Activated CD4-positive, alpha-beta T cell treated with anti-CD3 and anti-CD28 coated beads for 24 hours (primary cell): ENCODE measurements at places on chromosomes 1 and 21.

GRCh38 chr1:100344774-100345173, 7.5 kb upstream of the CDC14A start:
- DNase-seq: no peak

- DNase-seq: no peak
These were observed 99.3 kb downstream of the CEP350 start for GRCh38 chr1:180053594-180054567.

DNA sequence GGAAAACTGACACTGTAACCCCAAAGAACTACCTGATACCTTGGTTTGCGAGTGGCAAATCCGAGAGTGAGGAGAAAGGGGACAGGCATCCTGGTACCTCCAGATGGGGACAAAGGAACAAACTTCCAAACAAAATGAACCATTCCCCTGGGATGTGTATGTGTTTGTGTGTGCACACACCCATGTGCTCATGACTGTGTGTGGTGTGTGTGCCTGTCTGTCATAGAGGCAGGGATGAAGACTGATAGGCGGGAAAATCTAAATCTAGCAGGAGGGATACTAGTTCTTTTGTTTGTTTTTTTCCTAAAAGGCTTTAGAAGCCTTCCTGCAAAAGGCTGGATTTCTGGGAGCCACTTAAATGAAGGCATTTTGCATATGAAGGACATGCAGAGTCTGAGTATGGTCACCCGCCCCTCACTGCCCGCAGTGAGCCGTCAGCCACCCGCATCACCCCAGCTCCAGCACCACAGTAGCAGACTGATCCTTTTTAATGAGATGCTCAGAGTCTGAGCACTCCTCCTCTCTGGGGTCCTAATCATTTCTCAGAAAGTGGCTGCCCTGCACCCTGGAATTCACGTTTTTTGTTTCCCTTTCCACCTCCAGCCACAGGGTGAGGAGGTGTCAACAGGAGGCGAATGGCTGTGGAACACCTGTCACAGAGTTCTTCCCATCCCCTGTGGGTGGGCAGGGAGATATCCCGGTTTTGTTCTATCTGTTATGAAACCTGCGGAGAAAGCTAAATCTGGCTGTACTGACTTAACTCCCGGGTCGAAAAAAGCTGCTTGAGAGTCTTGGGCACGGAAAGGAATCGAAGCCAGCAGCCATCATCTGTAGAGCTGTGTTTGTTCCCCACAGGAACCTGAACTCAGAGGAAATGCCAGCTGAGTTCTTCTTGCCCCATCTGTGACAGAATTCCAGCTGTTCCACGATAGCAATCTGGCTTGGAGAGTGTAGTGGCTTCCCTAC, 34.9 kb downstream of the UTP25 start:
- DNase-seq: no peak

DNA sequence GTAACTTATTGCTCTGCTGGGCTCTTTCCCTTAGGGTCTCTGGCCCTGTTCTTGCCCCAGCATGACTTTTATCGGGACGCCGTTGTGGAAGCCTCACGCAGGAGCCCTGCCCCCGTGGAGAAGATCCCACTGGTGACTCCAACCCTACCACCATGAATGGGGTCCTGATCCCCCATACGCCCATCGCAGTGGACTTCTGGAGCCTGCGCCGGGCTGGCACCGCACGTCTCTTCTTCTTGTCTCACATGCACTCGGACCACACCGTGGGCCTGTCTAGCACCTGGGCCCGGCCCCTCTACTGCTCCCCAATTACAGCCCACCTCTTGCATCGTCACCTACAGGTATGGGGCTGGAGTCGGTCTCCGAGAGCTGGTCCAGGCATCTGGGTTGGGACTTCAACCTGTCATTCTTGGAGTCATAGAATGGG, 322 bp downstream of the DCLRE1B start:
- no peak for DNase-seq

DNA sequence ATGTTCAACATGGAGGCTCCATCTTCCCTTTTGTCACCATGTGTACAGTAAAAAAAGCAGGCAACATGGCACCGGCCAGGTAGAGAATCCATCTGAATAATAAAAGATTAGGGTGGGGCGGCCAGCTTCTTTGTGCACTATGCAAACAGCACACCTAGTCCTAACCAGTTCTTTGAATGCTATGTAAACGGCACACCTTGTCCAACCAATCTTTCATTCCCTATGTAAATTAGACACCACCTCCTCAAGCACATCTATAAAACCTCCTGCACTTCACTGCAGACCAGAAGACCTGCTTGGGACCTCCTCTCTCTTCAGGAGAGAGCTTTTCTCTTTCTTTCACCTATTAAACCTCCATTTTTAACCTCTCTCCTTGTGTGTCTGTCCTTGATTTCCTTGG, 28.2 kb downstream of the TFB2M start:
- DNase-seq: no peak

DNA sequence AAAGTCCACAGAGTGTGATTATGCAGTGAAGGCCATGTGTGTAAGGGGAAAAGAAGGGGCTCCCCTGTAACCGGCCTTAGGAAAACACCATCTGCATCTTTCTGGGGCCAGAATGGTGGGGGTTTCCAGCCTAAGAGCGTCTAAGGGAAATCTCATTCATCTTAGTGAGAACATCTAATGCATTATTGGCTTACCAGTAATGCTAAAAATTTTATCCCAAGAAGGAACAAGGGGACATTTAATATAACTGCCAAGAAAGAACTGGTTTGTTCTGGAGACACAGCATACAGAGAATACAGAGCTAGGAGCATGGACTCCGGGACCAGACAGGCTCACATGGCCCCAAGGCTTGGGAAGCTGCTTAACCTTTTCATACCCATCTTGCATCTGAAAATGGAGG, 58.3 kb upstream of the DSCAM start:
- no peak for DNase-seq

GRCh38 chr1:67676946-67677345, 8.1 kb upstream of the GADD45A start:
- no peak for DNase-seq

DNA sequence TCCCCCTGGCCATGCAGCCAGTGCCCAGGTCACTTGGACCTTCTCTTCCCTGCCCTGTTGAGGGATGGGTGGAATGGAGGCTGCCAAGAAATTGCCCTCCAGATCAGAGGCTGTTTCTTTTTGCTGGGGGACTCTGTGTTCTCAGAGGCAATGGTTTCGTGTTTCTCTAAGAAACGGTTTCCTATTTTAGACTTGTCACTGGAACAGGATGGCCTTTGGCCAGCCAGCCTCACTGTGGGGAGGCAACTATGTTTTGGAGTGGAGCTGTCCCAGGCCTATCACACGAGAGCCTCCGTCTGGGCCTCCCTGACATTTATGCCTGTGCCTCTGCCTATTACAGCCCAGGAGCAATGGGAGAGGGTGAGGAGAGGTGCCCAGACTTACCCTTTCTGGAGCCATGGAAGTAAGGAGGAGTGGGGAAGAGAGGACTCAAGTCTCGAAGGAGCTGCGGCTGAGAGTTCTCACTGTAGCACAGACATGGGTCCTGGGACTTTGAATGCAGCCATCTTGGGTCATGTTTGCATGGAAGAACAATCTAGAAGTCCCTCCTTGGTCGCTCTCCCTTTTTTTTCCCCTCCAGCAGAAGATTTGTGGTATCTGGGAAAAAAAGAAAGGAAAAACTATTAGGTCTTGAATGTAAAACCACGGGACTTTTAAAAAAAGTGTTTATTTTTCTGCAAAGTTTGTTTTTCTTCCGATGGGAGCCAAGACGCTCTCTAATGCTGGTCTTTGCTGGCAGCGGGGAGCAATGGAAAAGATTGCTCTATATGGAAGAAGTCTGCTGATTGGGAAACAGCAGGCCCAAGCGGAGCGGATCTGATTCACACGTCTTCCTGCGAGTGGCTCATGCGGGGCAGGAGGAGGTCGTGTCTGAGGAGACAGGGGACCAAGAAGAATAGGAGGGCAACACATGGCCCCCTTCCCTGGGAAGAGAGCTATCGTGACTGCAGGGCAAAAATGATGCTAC, 219.2 kb downstream of the FOXD2 start:
- DNase-seq: no peak

DNA sequence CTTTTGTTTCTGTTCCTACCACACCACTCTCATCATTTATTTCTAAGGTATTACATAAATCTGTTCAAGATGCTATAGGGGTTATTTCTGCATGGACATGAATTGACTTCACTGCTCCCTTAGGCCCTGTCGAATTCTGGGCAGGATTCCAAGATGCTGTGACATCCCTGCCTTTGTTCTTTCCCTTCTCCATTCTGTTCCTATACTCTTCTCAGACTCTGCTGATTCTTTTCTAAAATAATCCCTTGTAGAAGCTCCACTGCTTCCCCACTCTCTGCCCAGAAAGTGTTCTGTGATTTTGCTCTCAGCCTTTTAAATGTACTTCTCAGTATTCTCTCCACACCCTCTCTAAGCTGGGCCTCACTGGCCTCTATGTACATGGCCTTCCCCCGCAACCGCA, 99.2 kb downstream of the PHTF1 start:
- DNase-seq: no peak

DNA sequence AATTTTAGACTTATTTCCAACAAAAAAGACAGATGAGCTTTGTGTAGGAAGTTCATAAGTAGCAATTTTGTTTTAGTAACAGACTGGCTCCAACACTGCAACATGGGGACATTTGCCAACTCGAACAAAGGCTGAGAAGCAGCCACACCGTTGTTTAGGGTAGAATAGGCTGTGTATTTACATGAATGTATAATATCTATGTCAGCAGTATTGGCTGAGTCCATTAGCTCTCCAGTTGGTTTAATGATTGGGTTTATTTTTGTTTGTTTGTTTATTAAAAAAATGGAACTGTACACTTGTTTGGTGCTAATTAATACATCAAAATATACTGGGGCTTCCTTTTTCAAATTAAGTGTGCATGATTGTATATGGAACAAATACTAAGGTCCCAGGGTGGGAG, 7.3 kb upstream of the TMCO2 start:
- DNase-seq: no peak

DNA sequence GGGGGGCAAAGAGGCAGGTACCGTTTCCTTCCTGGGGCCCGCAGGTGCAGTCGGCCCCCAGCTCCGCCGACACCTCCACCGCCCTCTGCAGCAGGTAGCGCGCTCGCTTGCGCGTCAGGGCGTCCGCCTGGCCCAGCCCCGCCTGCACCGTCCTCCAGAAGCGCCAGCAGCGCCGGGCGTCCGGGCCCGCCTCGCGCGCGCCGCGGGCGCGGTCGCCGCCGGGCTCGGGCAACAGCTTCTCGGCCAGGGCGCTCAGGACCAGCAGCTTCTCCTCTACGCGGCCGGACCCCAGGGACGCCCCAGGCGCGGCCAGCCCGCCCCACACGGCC, 863 bp downstream of the TARBP1 start:
- DNase-seq: peak; percentile 51

GRCh38 chr21:34072145-34073031, 990 bp upstream of the MRPS6 start:
- peak; percentile 7 for DNase-seq

- DNase-seq: no peak
These were observed at the start of gene LAMB3 for GRCh38 chr1:209652121-209652735. TSS of gene LAMB3 (minus strand) at chr1:209652425. CDS start at chr1:209650944, 1,481 bp downstream.

DNA sequence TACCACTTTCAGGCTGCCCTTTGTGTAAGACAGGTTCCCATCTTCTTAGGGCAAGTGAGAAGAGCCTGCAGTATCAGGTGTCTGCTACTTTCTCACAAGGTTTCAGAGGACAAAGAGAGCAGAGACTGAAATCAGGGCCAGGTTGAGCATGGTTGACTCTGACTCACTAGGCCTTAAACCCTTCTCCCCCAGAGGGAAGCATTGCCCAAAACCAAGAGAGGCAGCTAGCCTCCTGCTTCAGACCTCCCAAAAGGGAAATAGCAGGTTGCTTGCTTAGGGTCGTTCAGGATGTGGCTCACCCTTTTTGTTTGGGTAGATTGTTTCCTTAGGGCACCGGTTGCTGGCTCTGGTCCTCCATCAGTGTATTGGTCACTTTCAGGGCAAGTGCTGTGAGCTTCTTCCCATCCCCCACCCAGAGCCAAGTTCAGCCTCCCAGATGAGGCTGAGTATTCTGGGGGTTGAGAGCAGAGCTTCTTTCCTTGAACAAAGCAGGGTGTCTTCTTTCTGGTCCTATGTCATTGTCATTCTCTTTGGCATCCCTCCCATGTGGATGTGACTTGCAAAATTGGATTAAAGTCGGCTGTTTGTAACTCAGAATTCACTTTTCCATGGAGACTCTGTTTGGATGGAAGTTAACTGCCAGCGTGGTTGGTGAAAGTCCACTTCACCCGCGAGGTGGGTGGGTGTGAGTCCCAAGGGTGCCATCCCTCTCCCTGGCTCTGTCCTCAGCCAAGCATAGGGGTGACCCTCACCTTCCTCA, 55.5 kb upstream of the GALNT2 start:
- DNase-seq: no peak

DNA sequence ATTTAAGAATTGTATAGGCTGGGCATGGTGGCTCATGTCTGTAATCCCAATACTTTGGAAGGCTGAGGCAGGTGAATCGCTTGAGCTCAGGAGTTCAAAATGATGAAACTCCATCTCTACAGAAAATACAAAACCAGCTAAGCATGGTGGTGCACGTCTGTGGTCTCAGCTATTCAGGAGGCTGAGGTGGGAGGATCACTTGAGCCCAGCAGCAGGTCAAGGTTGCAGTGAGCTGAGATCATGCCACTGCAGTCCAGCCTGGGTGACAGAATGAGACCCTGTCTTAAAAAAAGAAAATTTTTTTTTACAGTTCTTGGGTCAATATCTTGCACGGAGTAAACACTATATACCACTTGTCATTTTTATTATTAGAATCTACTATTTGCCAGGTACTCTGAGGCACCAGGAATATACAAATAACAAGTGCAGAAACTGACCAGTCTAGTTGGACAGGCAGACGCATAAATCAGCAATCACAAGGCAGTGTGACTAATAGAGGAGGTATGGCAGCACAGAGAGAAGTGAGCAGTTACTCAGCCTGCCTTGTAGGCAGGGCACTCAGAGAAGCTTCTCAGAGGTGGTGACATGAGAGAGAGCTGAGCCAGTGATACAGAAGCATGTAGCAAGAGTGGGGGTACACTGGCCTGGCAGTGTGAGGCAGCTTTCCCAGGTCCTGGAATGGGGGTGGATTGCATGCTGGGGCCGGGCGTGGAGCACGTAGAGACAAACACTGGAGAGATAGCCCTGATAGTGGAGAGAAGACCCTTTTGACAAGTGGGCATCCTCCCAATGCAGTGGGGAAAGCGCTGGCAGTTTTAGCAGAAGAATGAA, 8.0 kb downstream of the PHLDA3 start:
- no peak for DNase-seq

- no peak for DNase-seq
These were observed 15.1 kb downstream of the FAAP20 start for GRCh38 chr1:2179283-2180013.

DNA sequence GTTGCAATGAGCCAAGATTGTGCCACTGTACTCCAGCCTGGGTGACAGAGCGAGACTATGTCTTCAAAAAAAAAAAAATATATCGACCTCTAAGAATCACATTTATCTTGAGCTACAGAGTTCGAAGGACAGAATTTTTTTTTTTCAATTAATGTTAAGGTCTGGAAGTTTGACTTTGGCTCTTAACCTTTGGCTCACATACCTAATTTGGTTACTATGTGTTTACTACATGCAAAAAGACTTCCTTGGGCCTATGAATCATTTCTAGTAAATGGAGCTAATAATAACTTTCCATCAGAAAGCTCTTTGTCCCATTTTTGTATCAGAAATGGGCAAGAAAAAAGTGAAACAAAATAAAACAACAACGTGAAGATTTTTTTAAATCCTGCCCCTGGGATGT, 351.2 kb downstream of the SMYD3 start:
- no peak for DNase-seq
